Peyer's patch (tissue), 4 donors: ENCODE measurements at places on chromosomes 7 and 10. TPM values are rescaled to one million over a fixed set of nuclear protein-coding genes. Genes with fewer than 3 reads are reported as not detected.

- no peaks in the 10 kb centered on the region for H3K36me3 ChIP-seq
- H3K27me3 ChIP-seq = no peaks in the 10 kb centered on the region
- no peak for DNase-seq
- no peaks in the 10 kb centered on the region for H3K4me1 ChIP-seq
- H3K27ac ChIP-seq = no peak overlapping the region
- no peak overlapping the region for H3K4me3 ChIP-seq
Observed at GRCh38 chr7:104903044-104903443, 111.0 kb upstream of the KMT2E start.

Gene SPDYE6
- total RNA-seq = not detected

GRCh38 chr10:87630171-87630570 is 29.5 kb upstream of the PAPSS2 start:
- H3K27ac ChIP-seq = no peak overlapping the region
- no peak overlapping the region for H3K4me3 ChIP-seq
- no peaks in the 10 kb centered on the region for H3K4me1 ChIP-seq
- no peaks in the 10 kb centered on the region for H3K27me3 ChIP-seq

DNA sequence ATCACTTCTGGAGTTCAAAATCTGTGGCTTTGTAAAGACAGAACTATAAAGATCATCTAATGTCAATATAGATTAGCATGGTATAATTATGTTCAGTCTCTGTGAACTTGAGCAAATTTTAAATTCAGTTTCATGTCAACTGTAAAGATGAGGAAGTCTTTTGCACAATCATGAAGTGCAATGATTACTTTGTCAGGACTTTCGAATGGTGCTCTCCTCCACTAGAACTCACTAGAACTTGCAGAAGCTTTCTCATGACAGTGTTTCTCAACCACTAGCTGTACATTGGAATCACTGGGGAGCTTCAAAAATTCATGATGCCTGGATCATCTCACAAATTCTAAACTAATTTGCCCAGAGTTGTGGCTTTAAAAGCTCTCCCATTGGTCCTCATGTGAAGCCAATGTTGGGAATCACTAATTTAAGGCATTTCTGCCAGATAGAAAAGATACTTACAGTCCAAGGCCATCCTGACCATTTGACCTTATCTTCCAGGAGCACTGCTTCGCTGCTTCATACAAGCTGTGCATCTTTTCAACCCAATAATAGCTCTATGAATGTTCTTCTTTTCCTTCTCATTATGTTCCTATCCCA is 12.9 kb downstream of the OR2AE1 start:
- no peaks in the 10 kb centered on the region for H3K36me3 ChIP-seq
- no peaks in the 10 kb centered on the region for H3K27me3 ChIP-seq
- no peak for DNase-seq
- no peak overlapping the region for H3K27ac ChIP-seq

DNA sequence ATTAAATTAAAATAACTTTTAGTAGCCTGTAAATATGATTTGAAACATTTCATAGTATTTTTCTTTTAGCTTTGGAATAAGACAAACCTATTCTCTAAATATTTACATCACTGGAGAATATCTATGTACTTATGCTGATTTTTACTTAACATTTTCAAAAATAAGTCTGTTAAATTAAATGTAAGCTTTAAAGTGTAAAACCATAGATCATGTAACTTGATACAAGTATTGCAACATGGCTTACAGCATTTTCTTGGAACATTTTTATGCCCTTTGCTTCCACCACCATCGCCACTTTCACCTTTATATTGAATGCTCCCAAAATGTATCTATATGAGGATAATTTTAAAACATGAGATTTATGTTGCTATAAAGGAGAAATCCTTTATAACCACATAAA is 427.1 kb downstream of the GFRA1 start:
- H3K4me1 ChIP-seq = no peaks in the 10 kb centered on the region
- H3K27ac ChIP-seq = no peak overlapping the region
- DNase-seq = no peak
